ENCODE measurements at places on chromosomes 16 and 17. TPM values are rescaled to one million over a fixed set of nuclear protein-coding genes. Genes with fewer than 3 reads are reported as not detected.

DNA sequence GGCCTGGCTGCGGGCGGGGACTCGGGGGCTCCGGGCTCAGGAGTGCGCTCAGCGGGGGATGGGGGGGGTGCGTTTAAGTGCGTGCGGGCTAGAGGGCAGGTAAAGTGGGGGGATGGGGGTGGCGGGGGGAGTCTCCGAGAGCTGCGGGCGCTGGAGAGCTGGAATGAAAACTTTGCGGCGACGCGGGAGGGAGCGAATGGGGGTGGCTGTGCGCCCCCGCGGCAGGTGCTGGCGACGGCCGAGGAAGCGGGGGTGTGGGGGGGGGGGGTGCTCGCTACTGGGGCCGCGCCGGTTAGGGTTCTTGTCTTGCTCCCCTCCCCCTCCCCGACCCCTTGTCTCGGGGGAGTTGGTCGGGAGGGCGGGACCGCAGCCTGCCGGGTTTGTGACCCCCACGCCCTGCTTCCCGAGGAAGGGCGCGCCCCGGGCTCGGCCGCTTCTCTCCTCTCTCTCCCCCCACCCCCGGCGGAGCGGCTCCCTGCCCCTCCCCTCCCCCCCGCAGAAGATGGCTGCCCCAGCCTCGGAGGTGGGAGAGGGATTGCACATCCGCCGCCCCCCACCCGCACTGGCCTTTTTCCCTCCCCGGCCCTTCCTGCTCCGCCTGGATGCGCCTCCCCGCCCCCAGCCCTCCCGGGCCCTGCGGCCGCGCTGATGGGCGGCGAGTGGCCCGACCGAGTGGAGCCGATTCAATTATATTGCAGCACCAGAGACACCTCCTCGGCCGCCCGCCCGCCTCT, 649 bp downstream of the GSE1 start:
- no peak for DNase-seq

DNA sequence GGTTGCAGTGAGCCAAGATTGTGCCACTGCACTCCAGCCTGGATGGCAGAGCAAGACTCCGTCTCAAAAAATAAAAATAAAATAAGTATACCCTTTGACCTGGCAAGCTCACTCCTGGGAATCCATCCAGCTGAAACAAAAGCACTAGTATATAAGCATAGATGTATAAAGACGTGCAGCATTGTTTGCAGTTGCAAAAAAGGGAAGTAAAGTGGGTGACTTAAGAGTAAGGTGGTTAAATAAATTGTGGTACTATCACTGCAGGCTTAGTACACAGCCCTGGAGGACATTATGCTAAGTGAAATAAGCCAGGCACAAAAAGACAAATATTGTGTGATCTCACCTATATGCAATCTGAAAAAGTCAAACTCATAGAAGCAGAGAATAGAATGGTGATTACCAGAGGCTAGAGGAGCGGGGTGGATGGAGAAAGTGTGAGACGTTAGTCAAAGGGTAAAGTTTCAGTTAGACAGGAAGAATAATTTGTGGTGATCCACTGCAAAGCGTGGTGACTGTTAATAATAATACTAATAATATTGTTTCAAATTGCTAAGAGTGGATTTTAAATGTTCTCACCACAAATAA, 113.0 kb downstream of the MYO1D start:
- DNase-seq, result no peak

DNA sequence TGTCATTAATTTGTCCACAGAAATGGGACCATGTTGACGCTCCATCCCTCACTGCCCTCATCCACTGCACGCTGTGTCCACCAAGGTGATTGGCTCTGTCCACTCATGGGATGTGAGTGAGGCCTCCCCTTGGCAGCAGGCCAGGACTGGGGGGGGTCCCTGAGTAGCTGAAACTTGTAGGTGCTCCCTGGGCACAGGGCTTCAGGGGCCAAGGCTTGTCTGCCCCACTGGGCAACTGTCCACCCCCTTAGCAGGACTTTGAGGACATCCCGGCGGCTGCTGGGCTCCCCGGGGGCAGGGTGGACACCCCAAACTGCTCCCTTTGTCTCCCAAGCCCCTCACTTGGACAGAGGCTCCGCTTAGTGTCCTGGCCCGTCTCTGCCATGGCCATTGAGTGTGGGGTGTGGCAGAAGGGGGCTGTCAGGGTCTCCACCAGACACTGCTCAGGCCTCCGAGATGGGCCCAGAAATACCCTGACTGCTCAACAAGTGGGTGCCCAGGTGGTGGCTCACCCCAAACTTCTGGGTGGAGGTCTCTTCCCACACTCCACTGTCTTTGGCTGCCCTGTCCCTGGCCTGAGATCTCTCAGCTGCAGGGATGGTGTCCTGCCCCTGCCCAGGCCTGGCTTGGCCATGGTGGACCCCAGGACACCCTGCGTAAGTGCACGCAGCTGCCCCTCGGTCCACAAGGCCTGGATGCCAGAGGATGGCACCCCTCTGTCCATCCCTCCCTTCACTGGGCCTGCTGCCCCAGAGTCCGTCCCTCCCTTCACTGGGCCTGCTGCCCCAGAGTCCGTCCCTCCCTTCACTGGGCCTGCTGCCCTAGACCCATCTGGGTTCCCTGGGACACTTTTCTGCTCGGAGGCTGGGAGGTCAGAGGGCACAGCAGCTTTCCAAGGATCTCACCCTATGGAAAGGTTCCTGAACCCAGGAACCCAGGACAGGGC, 2.9 kb upstream of the RAB40C start:
- no peak for DNase-seq

The MAZ gene
- 113 TPM for total RNA-seq

The LPO gene
- total RNA-seq, result not detected
